GM20000 (cell line): ENCODE measurements at places on chromosomes 7 and 10.

GRCh38 chr10:15106352-15107013 is 9.3 kb downstream of the RPP38 start:
- DNase-seq: peak; percentile 61

DNA sequence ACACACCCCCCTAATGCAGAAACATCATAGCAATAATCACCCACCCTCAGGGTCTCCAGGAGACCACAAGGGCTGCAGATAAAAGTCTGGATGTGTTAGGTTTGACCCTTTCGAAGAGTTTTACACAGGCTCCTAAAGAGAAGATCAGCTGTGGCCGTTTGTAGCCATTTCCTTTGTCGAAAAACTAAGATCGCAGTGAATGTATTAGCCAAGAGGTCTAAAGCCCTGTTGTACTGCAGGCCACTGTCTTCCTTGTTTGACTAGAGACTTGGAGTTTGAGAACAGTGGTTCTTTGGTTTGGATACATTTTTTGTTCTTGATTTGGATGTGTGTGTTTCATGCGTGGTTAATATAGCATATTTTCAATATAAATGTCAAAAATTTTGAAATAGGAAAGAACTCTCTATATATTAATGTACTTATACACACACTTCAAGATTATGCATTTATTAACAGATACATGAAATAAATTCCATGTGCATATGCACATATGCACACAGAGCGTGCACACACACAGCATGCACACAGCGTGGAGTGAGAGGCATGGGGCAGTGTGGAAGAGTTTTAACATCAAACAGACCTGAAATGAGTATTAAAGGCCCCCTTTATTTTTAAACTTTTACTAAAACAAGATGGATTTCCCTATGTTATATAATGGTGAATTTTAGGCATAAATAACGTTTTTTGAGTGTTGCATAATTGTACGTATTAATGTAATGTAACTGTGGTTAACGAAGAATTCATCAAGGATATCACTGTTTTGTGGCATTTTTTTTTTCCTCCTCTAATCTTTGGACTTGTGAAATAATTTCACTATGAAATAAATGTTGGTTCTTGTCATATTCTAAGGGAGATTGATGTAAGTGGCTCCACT is 2.2 kb downstream of the IKZF1 start:
- no peak for DNase-seq

DNA sequence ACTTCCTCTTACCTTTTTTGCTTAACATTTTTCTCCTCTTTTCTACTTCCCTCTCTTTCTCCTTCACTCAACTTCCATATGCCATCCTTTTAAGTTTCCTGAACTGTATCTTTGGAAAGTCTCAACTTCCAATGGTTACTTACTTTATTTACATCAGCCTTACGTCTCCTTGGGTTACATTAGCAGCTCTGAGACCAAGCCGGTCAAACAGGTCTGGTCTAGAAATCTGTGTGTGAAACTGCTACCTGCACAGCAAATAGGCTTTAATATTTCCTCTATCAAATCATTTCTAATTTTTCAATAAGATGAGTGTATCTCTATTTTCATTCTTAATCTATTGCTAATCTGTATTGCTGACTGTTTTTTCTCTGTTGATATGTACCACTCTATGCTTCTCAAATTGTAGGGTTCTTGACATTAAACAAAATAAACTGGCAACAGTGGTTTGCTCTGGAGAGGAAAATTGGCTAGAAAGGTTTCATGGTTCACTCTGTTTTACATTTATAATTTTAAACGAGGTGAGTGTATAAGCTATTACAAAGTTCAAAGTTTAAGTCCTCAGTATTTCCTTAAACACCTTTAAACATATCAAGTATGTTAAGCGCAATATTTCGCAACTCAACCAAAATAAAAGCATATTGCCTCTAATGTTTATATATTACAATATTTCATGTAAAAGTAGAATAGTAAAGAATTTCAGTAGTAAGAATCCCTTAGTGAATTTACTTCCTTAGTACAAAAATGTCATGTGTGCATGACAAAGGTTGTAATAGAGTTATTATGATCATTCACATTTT is 3.6 kb upstream of the SEMA3C start:
- DNase-seq: no peak

GRCh38 chr10:24438800-24439199 is 229.9 kb downstream of the KIAA1217 start:
- DNase-seq: no peak

DNA sequence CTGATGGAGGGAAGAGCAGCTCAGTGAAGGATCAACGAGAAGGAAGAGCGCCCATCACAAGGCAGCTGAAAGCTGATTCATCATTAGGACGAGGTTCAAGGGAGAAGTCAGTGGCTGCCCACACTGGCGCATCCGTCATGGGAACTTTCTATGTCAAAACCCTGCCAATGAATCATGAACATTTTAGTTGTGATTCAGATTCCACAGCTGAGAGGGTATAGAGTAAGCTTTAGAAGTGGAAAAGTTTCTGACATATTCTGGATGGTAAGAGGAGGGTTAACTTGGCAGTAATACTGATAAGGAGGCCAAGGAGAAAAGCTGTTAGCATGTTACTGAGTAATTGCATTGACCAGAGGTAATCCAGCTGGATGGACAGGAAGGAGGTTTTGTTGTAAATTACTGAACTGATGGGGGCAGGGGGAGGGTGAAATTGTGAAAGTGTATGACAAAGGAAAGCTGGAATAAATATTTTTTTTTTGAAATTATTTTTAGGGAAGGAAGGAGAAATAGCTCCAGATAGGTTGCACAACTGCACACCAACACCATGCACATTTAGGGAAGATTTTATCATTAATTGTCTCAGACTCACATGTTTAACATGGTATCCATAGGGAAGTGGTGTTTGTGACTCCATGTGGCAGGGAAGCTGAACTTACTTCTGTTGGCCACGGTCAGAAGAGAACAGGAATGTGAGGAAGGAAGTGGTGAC is 78.3 kb upstream of the NRP1 start:
- DNase-seq: no peak

DNA sequence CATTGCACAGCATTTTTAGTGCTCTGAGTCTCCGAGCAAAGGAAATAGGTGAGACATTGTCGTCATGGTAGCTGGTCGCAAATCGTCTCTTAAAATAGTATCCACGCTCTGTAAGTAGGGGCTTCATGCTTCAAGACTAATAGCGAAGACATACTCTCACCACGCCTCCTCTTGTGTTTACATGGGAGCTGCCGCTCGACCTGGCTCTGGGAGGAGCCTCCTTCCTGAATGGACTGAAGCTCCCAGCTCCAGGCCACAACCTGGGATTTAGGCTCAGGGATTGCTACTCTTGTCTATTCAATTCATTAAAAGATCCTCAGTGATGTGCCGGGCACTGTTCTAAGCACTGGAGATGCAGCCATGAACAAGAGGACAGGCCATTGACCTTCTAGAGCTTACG is 196.1 kb upstream of the GALNT17 start:
- DNase-seq: no peak

GRCh38 chr10:13338390-13339110 is 9.5 kb downstream of the SEPHS1 start:
- DNase-seq: no peak

DNA sequence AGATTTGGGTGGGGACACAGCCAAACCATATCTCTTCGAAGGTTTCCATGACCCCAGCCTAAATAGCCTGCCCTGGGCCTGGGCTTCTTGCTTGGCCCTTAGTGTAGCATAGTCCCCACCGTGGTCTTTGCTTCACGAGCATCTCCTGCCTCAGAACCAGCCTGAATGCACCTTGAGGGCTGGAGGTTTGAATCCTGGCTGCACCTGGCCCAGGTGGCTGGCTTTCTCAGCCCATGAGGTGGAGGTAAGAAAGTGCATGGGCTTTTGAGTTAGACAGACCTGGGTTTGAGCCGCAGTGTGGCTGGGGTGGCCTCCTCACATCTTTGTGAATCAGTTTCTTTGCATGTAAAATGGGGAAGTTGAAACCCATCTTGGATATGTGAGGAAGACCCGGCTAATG is 24.2 kb upstream of the PCBD1 start:
- DNase-seq: no peak

DNA sequence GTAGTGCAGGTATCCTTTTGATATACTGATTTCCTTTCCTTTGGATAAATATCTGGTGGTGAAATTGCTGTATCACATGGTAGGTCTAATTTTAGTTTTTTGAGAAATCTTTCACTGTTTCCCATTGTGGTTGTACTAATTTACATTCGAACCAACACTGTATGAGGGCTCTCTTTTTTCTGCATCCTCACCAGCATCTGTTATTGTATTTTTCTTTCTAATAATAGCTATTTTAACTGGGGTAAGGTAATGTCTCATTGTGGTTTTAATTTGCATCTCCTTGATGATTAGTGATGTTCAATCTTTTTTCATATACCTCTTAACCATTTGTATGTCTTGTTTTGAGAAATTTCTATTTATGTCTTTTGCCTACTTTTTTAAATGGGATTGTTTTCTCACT is 335.4 kb upstream of the MTPN start:
- no peak for DNase-seq

GRCh38 chr10:51313773-51314478 is 239.6 kb downstream of the PRKG1 start:
- DNase-seq: no peak

DNA sequence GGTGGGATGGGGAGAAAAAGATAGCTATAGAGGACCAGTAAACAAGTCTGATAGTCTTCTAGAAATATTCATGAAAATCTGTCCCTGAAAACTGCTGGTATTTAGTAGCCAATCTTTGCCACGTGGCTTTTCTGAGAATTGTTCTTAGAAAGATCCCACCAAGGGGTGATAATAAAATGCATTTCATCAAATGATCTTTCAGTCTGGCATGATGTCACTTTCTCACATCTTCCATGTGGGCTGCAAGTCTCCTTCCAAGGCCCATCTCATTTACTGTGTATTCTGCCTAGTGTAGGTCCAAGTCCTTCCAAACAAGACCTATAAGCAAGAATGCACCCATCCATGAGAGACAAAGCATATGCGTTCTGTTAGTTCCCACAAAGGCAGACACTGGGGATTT is 226.0 kb downstream of the CHCHD3 start:
- DNase-seq: no peak

GRCh38 chr10:66671562-66671961 is 254.3 kb upstream of the LRRTM3 start:
- DNase-seq: no peak

DNA sequence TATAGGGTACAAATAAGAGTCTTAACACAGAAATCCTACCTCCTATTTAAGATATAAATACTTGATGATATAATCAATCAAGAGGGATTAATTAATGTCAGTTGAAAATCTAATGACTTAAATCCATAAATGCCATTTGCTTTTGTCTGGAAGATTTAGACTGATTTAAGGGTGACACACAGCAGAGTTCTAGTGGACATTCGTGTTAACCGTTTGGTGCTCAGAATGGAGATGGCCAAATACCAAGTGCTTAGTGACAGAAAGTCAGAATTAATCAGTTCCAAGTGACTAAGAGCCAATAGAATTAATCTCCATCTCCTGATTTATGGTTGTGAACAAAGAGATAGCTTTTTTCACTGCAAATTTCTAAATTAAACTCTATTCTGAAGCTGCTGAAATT is 36.2 kb downstream of the NAMPT start:
- no peak for DNase-seq
